Right ventricle myocardium superior (tissue), 1 donor: ENCODE measurements at places on chromosomes 2 and 18.

- DNase-seq = no peak
Measured at GRCh38 chr18:74348581-74348980, 32.9 kb downstream of the C18orf63 start.

- no peak for DNase-seq
Measured at GRCh38 chr2:200302940-200303727, 3.4 kb upstream of the SPATS2L start.

DNA sequence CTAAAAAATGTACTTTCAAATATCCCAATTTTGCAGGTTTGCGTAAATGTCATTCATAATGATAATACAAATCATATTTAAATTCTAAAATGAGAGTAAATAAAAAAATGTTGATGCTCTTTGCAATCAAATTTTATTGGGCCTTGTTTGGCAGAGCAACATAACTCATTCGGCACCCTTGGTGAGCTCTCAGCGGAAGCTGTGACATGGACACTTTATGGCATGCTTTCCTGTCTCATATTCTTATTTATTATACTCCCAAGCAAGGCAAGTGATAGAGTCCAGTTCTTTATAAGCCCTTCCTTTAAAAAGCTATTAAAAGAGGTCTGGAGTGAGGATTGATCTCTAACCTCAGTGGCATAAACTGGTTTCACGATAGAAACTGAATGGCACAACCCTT lies 1493.2 kb upstream of the NXPH2 start:
- DNase-seq = no peak

DNA sequence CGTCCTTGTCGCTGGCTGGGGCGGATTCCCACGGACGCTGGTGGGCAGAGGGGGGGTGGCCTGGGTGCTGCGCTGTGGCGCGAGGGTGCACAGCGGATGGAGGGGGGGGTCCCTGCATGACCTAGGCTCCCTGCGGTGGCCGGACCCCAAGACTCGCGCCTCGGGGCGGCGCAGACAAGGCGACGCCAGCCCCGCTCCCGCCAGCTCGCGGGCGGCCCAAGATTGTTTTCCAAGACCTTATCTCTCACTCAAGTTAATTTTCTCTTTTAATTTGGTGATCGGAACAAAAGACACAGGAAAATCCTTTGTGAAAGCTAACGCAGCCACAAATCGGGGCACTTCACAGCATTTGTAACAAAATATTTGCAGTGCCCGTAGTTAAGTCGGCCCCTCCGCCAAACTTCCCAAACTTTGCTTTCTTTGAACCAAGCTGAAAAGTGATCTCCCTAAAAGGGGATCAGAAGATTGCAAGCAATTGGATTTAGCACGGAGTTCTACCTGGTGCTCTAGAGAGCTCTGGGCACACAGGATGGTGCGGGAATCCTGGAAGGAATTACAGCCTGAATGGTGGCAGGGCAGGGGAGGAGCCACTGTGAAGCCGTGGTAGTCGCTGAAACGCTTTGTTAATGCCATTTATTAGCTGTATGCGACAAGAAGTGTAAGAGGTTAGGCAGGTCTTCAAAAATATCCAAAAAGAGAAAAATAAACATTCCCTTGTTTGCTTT lies 4.8 kb upstream of the ID2 start:
- DNase-seq = no peak

GRCh38 chr2:187075199-187075635 lies 226.2 kb upstream of the ZSWIM2 start:
- DNase-seq = peak; percentile 39

GRCh38 chr18:59123588-59124369 lies 15.9 kb upstream of the SEC11C start:
- no peak for DNase-seq

- DNase-seq = no peak
Measured at GRCh38 chr2:48707466-48707865, 48.1 kb downstream of the LHCGR start.

GRCh38 chr2:126714191-126714965 lies 58.4 kb downstream of the GYPC start:
- DNase-seq = no peak

DNA sequence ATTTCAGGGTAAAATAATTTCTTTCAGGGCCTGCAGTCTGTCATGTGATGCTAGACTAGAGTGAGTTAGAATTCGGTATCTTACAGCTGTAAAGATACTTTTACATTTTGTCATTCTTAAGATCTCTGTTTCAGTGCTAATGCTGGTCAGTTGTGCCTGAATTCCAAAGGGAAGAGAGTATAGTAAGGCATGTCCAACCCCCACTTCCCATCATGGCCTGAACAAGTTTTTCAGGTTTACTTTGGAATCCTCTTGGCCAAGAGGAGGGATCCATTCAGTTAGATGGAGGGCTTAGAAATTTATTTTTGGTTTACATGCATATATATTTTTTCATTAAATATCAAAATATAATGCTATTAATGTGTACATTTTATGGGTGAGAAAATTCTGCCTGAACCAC lies 596.6 kb downstream of the XIRP2 start:
- no peak for DNase-seq

- no peak for DNase-seq
Measured at GRCh38 chr2:121081701-121082100, 203.3 kb downstream of the TFCP2L1 start.

GRCh38 chr2:27290549-27290948 lies 8.3 kb downstream of the TRIM54 start:
- DNase-seq = no peak

DNA sequence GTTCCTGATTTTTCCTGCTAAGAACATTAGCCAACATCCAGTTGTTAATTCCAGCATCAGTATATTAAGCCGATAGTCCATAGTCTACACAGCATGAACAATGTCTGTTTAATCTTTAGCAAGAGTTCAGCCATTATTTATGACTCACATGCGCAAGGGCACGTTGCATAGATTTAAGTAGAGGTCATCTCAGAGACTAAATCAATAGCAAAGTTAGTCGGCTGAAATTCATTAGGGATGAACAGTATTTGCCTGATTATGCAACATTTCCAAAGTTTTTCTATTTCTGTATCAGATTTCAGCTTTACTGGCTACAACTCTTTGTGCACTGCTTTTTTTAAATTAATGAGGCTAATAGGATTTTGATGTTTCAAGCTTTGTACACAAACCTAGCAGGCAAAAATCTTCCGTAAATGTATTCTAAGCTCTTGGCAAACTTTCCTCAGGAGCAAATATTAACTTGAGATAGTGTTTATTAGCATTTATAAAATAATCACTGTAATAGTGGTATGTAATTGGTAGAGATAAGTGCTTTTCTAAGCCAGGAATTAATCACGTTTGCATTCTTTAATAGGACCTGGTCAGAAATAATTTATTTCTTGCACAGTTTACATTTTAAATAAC lies 578.7 kb upstream of the ID2 start:
- no peak for DNase-seq
